NCI-H1092 (cell line): ENCODE measurements at places on chromosomes 4 and X.

GRCh38 chr4:82745173-82745842 is 53.3 kb downstream of the SCD5 start:
- DNase-seq = no peak

- no peak for DNase-seq
Observed at GRCh38 chr4:167183036-167183435, 51.3 kb downstream of the SPOCK3 start.

- DNase-seq = no peak
Observed at GRCh38 chr4:76302826-76303438, 3.6 kb upstream of the STBD1 start.

DNA sequence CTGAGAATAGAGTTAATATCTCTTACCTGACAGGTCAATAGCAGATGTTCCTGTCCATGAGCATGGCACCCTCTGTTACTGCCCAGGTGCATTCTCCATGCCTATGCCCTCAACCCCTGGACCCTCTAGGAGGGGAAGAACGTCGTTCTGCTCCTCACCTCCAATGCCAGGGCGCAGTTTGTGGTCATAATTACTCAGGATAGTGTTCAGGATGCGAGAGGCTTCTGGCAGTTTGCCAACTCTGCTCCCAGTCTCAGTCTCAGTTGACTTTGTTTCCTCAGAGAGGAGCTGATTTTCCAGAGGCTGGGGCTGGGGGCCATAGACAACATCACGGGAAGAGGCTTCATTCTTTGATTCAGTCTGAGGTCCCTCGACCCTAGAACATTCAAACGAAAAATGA is 4.4 kb downstream of the GABRE start:
- DNase-seq = no peak

GRCh38 chr4:168735735-168736134 is 238.9 kb downstream of the PALLD start:
- DNase-seq = no peak

- no peak for DNase-seq
Observed at GRCh38 chr4:33334416-33334815, 2614.2 kb downstream of the PCDH7 start.

GRCh38 chr4:73006286-73006990 is 63.1 kb downstream of the COX18 start:
- DNase-seq = no peak

DNA sequence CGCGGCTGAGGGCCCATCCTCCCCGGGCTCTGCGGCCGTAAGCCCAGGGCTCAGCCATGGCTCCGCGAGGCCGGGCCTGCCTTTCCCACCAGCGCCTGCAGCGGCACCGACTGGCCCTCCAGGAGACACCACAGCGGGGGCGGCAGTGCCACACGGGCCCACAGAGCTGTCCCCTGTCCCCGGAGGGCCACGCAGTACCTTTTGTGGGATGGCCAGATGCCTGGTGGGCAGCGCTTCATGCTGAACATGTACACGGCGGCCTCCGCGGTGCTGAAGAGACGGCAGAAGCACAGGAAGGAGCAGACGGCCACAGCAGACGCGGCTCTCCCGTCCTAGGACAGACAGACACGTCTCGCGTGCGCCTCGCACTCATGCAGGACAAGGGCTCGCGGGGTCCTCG is 50.4 kb downstream of the GAK start:
- no peak for DNase-seq

DNA sequence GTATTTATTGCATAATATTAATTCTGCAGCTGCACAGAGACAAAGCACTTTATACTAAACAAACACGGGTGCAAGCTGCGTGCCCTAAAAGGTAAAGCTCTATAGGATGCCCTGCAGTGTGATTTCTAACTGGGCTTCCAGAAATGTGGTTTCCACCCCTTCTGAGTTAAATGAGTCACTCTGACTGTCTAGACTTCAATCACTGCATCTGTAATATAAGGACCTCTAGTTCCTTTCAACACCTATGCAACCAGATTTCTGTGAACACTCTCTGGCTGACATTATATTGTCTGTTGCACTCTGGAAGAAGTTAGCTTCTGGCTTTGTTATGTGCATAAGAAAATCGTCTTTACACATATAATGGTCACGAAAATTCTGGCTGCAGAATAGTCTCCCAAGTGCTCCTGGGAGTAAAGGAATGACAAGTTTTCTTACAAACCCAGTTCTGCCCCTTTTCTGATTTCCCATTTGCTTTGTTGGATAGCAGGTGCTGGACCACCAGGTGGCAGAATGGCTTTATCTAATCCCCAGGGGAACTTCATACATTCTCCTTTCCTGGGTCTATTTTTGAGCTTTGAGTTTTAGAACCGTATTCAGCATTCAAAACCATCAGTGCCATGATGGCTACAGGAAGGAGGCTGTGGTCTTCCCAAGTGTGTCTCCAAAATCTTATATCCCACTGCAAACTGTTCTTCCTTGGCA is 842.2 kb downstream of the STIM2 start:
- DNase-seq = no peak

DNA sequence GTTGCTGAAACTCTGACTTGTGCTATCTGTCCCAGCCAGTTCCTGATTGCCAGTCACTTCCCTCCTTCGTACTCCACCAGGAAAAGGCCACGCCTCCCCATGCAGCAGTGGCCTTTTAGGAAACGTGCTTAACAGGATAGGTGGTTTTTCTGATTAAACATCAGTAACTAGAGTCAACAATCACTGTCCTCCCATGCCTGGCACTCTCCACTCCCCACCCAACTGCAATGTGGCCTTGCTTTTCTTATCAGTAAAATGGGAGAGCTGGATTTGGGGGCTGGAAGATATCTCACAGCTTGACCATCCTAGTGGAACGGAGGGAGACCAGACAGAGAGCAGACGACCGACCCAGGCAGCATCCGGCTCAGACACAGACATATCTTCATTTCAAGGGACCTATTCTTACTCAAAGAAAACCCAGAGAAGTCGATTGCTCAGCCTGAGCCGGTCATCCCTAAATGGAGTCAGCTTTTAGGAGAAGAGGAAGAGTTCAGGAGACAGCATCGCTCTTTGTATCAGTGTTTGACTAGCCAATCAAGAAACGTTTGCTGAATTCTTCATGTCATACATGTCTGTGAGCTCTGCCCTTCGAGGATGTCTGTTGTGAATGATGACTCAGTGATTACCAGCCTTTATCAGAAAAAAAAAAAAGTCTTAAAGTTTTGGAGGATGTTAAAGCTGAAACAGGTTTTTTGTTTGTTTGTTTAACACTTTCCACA is 12.7 kb upstream of the UBA6 start:
- no peak for DNase-seq

GRCh38 chr4:3834663-3835521 is 68.7 kb downstream of the ADRA2C start:
- DNase-seq = no peak

DNA sequence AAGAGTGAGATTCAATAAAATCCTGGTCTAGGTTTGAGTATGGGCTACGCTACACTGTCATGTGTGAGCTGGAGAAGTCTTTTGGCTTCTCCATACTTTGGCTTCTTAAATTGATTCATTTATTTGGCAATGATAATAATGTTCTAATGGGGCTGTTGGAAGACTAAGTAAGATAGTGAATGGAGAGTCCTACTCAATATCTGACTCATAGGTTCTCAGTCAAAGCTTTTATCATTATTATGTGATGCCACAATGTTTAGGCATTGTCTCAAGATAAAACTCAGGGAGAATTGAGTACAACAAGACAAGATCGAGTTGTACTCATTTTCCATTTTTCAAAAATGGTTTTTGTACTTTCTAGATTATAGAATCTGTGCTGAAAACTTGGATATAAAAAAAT is 92.5 kb upstream of the VEGFC start:
- no peak for DNase-seq

- no peak for DNase-seq
Observed at GRCh38 chr4:68272860-68273259, 27.4 kb upstream of the TMPRSS11B start.

DNA sequence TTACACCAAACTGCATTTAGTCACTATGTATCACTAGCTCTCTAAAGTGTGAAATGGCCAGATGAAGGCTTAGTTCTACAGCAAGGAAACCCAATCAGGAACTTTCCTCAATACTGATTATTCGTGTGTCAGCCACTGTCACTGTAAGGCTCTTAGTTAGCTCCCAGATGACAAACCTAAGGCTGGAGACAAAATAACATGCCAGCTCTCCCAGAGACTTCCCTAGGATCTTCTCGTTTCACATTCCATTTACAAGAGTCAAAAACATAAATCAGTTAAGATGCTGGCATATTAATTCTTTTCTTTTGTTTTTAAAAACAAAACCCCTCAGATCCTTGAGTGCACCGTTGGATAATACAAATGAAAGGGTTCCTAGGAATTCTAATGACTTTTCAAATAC is 88.2 kb upstream of the TFDP3 start:
- DNase-seq = no peak

DNA sequence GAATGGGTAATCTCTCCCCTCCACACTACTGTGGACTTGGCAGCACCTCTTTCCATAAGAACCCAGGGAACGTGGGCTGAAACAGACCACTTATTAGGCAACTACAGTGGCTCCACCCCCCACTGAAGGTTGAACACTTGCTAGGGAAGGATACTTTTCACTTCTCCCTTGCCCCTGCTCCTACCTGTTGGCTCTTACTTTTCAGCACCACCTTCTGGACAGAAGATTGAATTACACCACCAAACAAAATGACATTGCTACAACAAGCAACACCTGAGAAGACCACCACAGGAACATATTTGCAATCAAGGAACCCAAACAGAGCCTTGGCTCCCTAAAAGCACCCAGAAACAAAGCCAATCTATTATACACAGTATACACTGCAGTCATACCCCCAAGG is 132.1 kb upstream of the CXCL13 start:
- no peak for DNase-seq

GRCh38 chrX:46258356-46258755 is 286.9 kb downstream of the ZNF674 start:
- DNase-seq = no peak

DNA sequence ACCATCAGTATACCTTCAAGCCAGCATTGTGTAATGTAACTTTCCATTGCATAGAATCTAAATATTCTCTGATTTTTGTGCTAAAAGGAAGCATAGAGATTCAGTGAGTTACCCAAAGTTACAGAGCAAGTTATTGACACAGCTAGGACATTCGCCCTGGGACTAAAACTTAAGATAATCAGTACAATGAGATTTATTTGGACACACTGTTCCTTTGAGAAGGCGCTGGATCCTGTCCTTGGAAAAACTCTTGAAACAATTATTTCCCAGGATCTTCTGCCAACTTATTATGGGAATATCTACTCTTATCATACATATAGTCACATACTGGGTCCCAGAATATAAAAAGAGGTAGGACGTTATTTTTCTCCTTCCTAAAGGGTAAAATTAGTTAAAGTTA is 392.0 kb downstream of the UBE2NL start:
- DNase-seq = no peak

DNA sequence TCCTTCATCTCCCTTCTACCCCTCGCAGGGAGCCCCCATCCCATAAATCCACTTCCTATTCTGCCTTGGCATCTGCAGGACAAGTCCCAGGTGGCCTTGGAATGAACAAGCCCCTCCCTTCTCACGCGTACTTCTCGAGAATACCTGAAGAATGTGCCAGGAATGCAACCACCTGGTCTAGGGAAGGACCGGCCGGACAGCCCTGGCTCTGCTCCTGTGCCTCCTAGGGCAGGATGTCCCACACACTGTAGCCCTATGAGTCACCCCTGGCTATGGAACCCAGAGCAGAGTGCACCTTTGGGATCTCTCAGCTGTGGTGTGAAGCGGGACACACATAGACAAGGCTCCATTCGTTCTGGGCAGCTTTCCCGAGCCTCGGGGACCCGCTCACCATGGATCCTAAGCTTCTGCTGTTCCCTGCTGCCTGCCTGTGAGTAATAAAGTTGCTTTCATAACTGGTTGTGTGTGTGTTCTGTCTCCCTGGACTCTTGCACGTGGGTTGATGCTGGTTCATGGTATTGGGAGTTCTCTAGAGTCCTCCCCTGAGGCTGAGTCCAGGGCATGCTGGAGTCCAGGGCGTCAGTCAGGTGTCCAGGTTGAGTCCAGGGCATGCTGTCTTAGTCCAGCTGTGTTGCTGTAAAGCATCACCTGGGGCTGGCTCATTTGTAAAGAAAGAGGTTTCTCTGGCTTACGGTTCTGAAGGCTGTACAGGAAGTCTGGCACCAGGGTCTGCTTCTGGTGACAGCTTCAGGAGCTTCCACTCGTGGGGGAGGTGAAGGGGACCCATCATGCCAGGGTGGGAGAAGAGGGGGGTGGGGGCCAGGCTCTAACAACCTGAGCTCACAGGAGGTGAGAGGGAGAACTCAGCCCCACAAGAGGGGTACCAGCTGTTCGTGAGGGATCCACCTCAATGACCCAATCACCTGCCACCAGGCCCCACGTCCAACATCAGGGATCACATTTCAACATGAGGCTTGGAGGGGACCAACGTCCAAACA is 7.4 kb upstream of the PDE6B start:
- DNase-seq = no peak

GRCh38 chrX:30906726-30907125 is 17.7 kb upstream of the TAB3 start:
- no peak for DNase-seq
